ENCODE measurements at places on chromosomes 2 and 18. TPM values are rescaled to one million over a fixed set of nuclear protein-coding genes. Genes with fewer than 3 reads are reported as not detected.

- no peaks in the 10 kb centered on the region for H3K36me3 ChIP-seq
- H3K27ac ChIP-seq: no peak overlapping the region
- DNase-seq: no peak
- no peak overlapping the region for H3K4me3 ChIP-seq
These were observed 25.9 kb downstream of the OSR1 start for GRCh38 chr2:19332503-19332902.

DNA sequence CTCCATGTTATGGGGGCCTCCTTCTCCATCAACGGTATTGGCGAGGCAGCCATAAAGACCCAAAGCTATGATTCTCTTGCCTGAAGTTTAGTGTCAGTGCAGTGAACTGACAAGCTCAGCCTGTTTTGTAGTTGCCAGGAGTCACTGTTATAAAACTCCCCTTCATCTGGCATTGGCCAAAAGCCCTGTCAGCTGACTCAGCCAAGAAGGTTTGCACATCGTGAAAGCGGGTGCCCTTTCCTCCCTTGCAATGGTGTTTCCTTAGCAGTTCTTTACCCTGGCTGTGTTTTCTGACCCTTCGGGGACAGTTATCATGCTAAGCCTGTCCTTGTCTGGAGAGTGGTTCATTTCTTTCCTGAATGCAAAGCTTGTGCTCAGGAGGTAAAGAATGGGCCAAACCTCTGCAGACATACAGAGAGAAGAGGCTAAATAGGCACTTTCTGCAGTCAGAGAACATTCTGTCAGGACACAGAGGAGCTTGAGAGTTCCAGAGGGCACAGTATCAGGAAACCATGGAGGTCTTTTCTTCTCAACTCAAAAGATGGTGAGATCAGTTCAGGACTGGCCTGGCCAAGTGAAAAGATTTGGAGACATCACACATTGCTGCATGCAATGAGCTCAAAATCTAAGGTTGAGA lies 414.2 kb downstream of the ZNF521 start:
- H3K27me3 ChIP-seq: no peaks in the 10 kb centered on the region
- no peak overlapping the region for H3K4me3 ChIP-seq
- no peak for DNase-seq
- H3K27ac ChIP-seq: no peak overlapping the region
- no peaks in the 10 kb centered on the region for H3K4me1 ChIP-seq

DNA sequence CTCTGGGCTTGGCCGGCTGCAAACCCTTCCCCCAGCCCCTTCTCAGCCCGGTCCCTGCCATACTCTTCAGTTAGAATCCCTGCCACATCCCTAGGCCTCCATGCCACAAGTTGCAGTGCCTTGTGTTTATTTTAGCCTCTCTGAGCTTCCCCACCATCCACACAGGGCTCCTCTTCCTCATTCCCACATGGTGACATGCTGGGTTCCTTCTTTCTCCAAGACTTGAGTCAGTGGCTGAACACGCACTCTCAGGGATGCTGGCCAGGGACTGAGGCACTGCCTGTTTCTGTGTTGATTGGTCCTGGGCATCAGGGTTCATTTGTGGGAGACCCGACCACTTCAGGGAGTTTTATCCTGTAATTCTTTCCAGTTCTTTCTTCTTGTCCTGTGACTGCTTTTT lies 56.3 kb downstream of the KCNS3 start:
- H3K4me1 ChIP-seq: no peaks in the 10 kb centered on the region
- H3K27ac ChIP-seq: no peak overlapping the region
- no peaks in the 10 kb centered on the region for H3K27me3 ChIP-seq
- H3K36me3 ChIP-seq: no peaks in the 10 kb centered on the region

DNA sequence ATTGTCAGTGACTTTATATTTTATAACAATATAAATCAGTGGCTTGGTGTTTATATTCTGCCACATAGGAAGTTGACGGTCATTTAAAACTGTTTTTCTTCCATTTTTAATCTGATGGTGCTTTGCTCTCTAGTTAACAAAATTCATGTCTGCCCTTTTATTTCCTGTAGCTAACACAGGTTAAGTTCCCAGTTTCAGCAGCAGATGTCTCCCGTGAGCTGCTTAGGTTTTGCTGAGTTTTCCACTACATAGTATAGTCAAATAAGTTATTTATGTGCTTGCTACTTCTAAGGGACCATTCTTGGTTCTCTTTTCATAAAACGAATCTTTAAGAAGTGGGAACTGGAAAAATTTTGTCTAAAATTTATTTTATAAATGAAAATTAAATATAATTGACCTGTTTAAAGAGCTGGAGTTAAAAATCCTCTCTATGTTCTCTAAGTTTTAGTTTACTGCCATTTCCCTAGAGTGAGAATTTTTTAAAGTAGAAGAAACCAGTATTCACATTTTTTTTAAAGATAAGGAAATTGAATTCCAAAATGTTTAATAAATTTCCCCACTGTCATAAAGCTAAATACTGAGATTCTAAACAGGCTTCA lies 20.6 kb downstream of the HTR2B start:
- H3K36me3 ChIP-seq: peaks cover 29% of the 10 kb centered on the region
- no peak overlapping the region for H3K4me3 ChIP-seq
- peaks cover 4% of the 10 kb centered on the region for H3K4me1 ChIP-seq
- no peak overlapping the region for H3K27ac ChIP-seq

GRCh38 chr2:105005181-105005951 lies 32.5 kb upstream of the MRPS9 start:
- DNase-seq: no peak
- H3K4me1 ChIP-seq: no peaks in the 10 kb centered on the region
- no peaks in the 10 kb centered on the region for H3K36me3 ChIP-seq
- no peak overlapping the region for H3K4me3 ChIP-seq
- no peak overlapping the region for H3K27ac ChIP-seq

GRCh38 chr18:22300665-22301636 lies 116.8 kb downstream of the CTAGE1 start:
- H3K36me3 ChIP-seq: no peaks in the 10 kb centered on the region
- no peak for DNase-seq
- no peak overlapping the region for H3K4me3 ChIP-seq
- no peaks in the 10 kb centered on the region for H3K27me3 ChIP-seq
- no peak overlapping the region for H3K27ac ChIP-seq

DNA sequence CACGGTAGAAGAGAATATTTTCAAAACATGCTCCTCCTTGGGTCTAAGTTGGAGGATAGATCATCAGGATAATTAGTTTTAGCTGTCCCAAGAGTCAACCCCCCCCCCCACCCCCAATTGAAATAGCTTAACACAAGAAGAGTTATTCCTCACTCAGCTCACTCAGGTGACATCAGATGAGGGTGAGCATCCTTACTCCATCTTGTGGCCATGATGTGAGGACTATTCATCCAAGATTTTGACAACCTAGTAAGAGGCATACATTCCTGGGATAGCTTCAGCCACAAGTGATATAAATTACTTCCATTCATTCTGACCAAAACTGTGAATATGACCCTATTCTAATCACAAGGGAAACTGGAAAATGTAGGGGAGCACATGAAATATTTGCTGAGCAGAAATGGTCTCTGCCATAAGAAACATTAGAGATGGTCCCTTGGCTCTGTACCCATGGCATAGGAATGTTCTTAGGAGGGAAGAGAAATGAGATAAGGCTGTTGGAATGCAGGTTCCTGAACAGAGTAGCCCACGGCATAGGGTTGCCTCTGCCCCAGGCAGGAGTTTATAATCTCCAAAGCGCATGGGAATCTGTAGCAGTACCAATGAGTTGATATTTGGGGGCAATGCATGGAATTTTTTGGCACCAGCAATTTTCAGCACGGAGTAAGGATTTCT lies 257.2 kb downstream of the CYRIA start:
- H3K27ac ChIP-seq: no peak overlapping the region
- no peak for DNase-seq
- H3K4me1 ChIP-seq: no peaks in the 10 kb centered on the region
- H3K4me3 ChIP-seq: no peak overlapping the region
- no peaks in the 10 kb centered on the region for H3K36me3 ChIP-seq
- no peaks in the 10 kb centered on the region for H3K27me3 ChIP-seq

CCDC88A gene
- total RNA-seq: 15.9 TPM

YWHAQ gene
- 300 TPM for total RNA-seq

UGT1A7 gene
- total RNA-seq: not detected

KRTCAP3 gene
- 6.4 TPM for total RNA-seq

MROH2A gene
- not detected for total RNA-seq

CCNT2 gene
- 41.1 TPM for total RNA-seq

KYNU gene
- total RNA-seq: not detected

NMUR1 gene
- 8.6 TPM for total RNA-seq
